ENCODE measurements at places on chromosomes 3 and 15.
A peak's percentile ranks its signal among the peaks of the same experiment; 100 is the strongest.

GRCh38 chr3:8020047-8020841 lies 481.4 kb upstream of the LMCD1 start:
- no peak for DNase-seq

GRCh38 chr15:33154351-33155166 lies 40.0 kb downstream of the FMN1 start:
- DNase-seq = no peak

DNA sequence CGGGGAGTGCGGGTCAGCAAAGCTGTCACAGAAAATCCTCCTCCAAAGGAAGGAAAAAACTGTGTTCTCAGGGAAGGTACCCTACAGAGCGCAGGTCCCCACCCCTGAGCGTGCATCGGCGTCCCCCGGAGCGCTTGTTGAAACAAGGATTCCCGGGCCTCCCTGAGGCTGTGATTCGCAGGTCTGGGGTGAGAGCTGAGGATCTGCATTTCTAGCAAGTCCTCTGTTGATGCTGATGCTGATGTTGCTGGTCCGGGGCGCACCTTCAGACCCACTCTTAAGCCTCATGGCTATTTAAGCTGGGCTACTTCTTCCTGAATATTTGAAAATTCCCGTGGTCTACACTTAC lies 226.2 kb upstream of the IGF1R start:
- no peak for DNase-seq

DNA sequence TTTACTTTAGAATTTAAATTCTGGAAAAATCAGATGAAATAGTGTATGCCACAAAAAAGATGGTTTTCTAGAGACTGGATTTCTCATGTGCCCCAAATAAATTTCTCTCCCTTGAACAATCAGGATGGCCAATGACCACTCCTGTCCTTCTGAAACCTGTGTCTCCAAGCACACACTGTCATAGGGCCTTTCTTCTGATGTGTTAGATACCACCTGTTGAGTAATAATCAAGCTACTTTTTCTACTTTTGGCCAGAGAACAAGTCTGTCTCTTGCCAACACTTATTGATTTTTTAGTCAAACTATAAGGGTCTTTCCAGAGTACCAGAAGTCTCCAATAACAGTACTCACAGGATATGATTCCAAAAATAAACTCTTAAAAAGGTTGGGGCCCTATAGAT lies 16.1 kb upstream of the TFG start:
- DNase-seq = no peak

GRCh38 chr3:67875338-67875737 lies 220.9 kb upstream of the SUCLG2 start:
- no peak for DNase-seq

GRCh38 chr3:40681658-40682055 lies 156.9 kb downstream of the ZNF621 start:
- DNase-seq = no peak

GRCh38 chr15:94526071-94526689 lies 294.8 kb downstream of the MCTP2 start:
- DNase-seq = no peak

DNA sequence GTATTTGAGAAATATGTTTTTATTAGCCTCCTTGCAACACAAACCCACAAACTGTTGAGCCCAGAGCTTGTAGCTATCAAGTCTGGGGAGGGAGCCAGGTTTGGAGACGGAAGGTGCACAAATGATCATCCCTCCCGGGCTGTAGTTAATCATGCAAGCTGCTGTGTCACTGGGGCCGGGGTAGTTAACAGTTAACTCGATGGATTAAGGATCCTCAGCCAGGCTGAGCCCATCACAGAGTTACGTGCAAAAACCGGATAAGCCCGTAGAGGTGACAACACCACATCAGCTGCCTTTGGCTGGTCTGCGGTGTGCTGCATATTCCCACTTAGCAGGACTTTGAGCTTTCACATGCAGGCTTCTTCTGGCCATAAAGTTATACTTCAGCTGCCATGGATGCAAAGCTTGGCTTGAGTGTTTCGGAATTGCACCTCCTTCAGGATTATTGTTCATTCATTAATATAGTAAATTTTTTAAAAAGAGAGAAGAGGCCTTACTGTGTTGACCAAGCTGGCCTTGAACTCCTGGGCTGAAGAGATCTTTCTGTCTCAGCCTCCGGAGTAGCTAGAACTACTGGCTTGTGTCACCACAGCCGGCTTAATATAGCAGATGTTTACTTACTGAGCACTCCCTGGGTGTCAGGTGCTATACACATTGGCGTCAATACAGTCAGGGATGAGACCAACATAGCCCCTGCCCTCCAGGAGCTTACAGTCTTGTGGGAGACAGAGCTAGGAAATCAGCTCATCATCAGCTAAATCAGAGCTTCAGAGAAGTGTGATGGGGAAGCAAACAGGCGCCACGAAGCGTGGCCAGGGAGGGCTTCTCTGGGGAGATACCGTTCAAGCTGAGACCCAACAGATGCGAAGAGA lies 226.8 kb upstream of the BHLHE40 start:
- DNase-seq = no peak

DNA sequence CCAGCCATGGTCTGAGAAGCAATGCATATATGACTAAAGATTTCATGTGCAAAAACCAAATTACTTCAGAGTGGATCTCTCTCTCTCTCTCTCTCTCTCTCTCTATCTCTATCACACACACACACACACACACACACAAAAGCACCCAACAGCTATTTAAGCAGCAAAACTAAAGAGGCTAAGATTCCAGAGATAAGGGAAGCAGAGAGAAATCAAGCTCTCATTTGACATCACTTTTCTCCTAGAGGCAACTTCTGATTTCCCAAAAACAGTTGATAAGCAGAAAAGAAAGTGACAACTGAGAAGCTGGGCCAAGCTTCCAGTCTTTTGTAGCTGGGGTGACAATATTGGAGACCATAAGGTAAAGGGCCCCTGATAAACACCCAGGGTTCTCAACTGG lies 526.0 kb upstream of the NR2F2 start:
- no peak for DNase-seq

DNA sequence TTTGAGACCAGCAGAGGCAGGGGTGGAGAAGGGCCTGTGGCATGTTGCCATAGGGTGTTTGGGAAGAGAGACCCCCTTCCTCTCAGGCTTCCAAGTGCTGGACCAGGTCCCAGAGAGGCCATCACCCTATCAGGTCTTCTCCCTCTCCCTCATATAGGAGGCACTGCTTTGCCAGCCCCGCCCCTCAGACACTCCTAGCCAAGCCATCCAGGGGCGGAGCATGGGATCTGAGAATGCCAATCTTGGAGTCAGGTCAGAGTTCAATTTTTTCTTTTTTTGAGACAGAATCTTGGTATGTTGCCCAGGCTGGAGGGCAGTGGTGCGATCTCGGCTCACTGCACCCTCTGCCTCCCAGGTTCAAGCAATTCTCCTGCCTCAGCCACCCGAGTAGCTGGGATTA lies 32.7 kb downstream of the CRABP1 start:
- no peak for DNase-seq

DNA sequence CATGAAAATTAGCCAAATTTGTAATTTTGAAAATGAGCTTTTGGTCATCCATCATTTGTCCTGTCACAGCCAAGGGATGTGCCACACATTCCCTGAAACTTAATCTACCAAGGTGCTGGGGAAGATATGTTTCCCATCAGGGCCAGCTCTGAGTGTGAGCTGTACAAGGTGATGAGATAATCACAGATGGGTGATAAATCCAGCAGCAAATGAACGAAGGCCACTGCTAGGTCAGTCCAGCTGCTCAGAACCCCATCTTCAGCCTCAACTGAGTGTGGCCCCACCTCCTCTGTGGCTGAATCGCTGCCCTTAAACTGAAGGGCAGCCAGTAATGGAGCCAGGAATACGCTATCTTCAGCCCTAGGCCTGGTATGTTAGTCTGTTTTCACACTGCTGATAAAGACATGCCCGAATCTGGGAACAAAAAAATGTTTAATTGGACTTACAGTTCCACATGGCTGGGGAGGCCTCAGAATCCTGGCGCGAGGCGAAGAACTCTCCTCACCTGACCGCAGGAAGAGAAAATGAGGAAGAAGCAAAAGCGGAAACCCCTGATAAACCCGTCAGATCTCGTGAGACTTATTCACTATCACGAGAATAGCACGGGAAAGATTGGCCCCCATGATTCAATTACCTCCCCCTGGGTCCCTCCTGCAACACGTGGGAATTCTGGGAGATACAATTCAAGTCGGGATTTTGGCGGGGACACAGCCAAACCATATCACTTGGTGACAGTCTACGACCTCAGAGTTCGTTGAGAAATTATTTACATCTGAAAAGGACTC lies 553.0 kb downstream of the NTRK3 start:
- DNase-seq = no peak

DNA sequence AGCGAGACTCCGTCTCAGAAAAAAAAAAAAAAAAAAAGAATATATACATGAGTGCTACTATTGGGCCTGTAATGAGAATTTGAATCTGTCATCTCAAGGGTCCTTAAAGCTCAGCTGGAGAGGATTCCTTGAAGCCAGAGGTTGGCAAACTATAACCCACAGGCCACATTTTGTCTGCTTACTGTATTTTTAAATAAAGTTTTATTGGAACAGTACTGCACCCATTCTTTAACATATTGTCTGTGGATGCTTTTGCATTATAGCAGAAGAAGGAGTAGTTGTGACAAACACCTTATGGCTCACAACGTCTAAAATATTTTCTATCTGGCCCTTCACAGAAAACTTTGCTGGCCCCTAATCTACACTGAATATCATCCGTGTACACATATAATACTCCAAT lies 60.7 kb downstream of the SGO1 start:
- no peak for DNase-seq

DNA sequence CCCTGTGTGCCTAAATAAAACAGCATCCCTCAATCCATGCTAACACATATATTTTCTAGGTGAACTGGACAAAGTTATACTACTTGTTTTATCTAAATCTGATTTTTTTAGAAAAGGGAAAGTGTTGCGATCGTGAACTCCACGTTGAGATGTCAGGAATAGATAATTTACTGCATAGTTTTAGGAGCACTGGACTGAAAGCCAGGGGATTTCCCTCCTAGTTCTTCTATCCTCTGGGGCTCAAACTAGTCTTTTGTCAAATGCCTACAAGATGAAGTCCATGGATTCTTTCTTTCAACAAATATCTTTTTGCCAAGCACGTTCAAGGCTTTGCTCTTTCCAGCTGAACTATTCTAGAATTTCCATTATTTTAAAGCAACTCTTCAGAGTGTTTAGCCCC lies 617 bp upstream of the HPS3 start:
- DNase-seq = no peak

DNA sequence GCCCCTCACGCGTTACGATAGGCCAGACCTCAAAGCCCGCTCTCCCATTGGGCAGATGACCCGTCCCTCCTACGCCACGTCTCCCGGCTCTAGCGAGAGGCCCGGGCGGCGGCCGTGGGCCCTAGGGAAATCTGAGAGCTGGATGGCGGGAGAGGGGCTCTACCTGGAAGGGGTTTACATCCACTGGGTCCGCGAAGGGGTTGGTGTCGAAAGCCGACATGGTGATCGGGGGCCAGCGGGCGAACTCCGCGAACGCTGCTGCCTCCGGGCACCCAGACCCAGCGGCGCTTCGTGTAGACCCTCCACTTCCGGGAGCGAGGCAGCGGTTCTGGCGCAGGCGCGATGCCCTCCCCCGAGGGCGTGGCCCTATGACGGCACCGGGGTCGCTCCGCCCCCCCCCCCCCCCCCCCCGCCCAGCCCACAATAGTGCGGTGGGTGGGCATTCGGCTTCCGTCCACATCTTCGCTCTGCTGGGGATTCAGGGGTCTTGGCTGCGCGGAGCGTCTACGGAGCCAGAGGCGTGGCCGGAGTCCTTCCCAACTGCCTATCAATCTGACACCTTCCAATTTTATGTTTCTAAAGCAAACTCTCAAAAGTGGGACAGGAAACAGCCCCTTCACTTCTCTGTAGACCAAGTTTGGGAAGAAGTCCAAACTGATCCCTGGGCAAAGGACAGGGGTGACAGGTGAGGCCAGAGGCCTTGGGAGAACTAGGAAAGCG lies at the start of gene SCAMP2:
SCAMP2 (minus strand) TSS at position 330 of the 720 bp plus-strand sequence; CDS start at position 220, 110 bp downstream.
- peak; percentile 86 for DNase-seq

GRCh38 chr3:194268654-194269512 lies 82.2 kb downstream of the CPN2 start:
- no peak for DNase-seq

GRCh38 chr15:62133141-62133540 lies 31.9 kb downstream of the C2CD4B start:
- DNase-seq = no peak

- DNase-seq = no peak
Observed at GRCh38 chr3:64957408-64958198, 269.8 kb upstream of the ADAMTS9 start.

- DNase-seq = no peak
Observed at GRCh38 chr3:74564560-74564959, 49.9 kb downstream of the CNTN3 start.

DNA sequence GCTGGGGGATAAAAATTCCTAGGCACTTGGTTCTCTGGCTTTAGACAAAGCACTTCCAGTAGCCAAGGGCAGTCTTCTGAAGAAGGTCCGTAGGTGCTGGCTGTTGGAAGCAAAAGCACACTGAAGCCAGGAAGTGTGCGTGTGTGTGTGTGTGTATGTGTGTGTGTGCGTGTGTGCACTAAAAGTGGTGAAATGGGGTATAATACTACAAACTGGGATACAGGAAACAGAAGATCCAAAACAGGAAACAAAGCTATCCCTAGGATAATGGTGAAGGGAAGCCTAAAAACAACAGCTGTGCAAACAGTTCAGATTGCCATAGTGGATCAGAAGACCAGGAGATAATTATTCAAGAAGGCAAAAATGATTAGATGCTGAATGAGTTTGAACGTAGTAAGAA lies 103.4 kb downstream of the IL20RB start:
- DNase-seq = no peak

- no peak for DNase-seq
Observed at GRCh38 chr3:76405196-76405595, 619.8 kb upstream of the ZNF717 start.

Data from activated CD8-positive, alpha-beta memory T cell treated with anti-CD3 and anti-CD28 coated beads, Interleukin-2, amount 50 U/mL, for 4 hours (primary cell).